ENCODE measurements at places on chromosomes 5 and 9.

DNA sequence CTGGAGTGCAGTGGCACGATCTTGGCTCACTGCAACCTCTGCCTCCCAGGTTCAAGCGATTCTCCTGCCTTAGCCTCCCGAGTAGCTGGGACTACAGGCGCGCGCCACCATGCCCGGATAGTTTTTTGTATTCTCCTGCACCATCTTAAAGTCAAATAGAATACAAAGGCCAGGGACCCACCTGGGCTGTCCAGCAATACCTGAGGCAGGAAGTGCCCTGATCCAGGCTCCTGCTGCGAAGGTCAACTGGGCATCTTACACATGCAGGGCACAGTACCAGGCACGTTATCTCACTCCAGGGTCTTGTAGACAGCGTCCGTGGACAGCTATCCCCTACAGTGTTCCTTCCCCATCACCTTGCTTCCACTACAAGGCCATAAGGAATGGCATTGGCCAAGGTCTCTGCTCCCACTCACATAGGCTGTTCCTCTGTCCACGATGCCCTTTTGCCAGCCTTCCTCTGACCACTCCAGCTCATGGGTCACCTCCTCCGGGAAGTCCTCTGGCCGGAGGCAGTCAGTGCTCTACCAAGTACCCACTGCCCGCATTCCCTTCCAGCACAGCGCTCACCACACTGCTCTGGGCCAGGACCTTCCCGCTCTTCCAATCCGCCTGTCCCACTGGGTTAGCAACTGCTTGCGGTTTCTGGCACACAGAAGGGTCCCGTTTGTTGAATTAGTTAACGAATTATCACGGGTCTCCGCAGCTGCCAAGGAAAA lies 978 bp downstream of the P4HA2 start:
- no peak for DNase-seq

DNA sequence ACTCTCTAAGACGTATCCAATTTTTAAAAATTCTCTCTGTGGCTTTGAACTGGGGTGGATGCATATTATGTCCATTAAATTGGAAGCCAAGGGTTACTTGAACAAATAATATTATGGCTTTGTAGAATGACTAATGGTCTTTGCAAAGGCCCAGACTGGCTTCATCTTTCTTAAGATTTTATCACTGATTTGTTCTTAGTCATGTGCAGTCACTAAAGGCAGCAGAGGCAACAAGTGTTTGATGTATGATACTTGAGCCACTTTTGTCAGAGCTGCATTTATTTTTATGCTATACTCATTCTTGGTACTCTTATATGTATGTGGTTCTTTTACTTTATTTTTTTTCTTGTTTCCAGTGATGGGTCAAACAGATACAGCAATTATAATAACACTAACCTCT lies 152.2 kb downstream of the NR2F1-AS1 start:
- no peak for DNase-seq

DNA sequence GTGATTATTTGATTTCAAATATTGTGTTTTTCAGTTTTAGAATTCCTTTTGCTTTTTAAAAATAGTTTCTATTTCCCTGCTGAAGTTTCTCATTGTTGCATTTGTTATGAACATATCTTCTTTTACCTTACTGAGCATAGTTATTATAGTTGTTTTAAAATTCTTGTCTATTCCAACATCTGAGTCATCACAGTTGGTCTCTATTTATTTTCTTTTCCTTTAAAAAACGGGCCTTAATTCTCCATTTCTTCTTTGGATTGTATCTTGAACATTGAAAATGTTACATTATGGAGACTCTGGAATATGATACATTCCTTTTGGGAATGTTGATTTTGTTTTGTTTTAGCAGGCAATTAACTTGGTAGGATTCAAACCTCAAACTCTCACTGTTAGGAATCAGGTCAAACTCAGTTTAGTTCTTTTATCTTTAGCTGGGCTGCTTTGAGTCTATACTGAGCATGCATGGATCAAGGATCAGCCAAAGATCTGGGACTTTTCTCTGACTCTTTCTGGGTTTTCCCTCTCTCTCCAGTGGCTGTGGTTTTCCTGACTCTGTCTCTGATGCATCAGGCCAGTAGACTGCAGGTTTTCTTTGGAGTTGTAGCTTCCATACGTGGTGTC lies 70.3 kb downstream of the TEK start:
- no peak for DNase-seq

- DNase-seq = no peak
Measured at GRCh38 chr5:87120518-87121303, 147.0 kb upstream of the RASA1 start.

DNA sequence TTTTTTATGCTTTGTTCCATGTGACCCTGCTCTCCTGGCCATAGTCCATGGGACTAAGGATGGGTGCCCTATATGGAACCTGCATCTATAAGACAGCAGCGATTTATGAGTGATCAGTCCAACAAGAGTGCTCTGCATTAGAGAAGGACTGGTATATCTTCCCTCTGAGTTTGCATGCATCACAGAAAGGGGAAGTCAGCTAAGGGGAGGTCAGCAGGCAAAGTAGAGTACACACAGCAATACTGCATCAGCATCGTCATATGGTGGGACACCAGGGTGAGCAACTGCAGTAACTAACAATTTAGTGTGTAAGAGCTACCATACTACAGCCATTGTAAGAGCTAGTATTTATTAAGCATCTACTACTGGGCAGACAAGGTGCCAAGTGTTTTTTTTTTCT lies 311.3 kb downstream of the NDUFS4 start:
- DNase-seq = no peak

- DNase-seq = no peak
Measured at GRCh38 chr5:72459089-72459661, 48.0 kb downstream of the ZNF366 start.

- DNase-seq = no peak
Measured at GRCh38 chr5:93575461-93576414, 5.3 kb downstream of the NR2F1-AS1 start.

- no peak for DNase-seq
Measured at GRCh38 chr5:172280929-172281328, 2.6 kb downstream of the UBTD2 start.

- no peak for DNase-seq
Measured at GRCh38 chr9:86971742-86972141, 24.4 kb upstream of the GAS1 start.

DNA sequence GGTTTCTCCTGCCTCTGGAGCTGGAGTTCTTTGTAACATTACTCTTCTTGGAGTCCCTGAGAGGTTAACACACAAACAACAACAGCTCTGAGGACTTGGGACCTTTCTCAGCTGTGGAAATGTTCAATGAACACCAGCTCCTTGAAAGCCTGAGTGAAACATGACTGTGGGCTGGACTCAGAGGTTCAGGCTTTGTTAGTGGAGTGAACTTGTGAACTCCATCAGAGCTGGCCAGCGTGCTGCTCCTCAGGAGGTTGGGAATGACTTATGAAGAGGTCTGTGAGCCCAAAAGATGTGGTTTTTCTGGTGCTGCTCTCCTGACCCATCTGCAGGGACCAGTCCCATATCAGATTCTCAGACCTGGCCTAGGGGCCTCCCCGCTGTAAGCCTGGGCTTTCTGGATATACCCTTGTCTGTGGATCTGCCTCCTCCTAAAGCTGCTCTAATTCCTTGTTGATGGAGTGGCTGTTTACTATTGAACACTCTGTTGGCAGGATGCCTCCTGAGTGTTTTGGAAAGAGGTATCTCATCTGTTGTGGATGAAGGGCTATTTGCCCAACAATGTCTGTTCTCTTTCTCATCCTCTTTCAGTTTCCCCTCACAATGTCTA lies 170.0 kb upstream of the GDNF start:
- DNase-seq = no peak

DNA sequence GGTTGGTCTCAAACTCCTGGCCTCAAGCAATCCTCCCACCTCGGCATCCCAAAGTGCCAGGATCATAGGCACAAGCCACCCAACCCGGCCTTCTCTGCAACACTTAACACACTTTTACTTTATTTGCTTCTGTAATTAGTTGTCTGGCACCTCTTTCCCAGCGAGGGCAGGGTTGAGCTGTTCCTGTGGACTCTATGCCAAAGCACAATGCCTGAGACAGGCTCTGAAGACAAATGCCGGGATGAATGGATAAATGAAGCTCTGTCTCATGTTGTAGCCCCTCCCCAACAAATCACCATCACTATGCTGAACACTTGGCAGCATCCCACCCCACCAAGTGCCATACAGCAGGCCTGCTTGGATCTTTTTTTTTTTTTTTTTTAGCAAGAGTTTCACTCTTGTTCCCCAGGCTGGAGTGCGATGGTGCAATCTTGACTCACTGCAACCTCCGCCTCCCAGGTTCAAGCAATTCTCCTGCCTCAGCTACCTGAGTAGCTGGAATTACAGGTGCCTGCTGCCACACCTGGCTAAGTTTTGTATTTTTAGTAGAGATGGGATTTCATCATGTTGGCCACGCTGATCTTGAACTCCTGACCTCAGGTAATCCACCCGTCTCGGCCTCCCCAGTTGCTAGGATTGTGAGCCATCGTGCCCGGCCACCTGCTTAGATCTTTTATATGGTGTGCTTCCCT lies 21.3 kb downstream of the GPX3 start:
- DNase-seq = no peak

GRCh38 chr5:147081311-147081764 lies 153.5 kb upstream of the STK32A start:
- DNase-seq = no peak

GRCh38 chr5:122435761-122436160 lies 123.7 kb downstream of the SNCAIP start:
- no peak for DNase-seq

DNA sequence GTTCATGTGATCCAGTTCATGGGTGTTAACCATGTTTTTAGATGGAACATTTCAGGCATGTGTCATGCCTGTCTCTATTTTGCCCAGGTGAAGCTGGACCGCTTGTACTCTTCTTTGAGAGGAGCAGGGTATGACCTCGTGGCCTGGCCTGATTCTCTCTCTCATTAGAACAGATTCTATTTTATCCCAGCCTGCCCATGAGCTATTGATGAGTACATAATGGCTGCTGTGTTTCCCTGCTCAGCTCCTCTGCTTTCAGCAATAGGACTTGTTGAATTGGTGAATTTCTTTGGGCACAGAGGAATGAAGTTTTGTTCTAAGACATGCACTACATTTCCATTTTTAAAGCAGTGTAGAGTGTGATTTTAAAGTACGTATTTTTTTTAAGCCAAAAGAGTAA lies 86.2 kb downstream of the HACD4 start:
- no peak for DNase-seq

- no peak for DNase-seq
Measured at GRCh38 chr5:169550227-169550626, 33.3 kb upstream of the SPDL1 start.

- peak; percentile 76 for DNase-seq
Measured at GRCh38 chr9:893843-894420, 52.4 kb downstream of the DMRT1 start.

DNA sequence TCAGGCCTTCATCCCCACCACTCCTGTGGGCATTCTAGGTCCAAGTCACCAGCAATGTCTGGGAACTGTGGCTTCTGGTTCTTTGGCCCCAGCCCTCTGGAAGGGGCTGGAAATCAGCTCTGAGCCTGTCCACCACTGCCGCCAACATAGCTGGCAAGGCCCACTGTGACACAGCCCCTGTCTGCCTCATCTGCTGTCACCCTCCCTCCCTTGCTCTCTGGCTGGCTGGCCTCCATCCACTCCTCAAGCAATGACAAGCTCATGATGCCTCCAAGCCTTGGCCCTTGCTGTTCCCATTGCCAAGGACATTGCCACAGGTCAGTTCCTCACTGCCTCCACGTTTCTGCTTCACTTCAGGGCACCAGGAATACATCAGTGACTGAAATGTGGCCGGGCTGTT lies 93.7 kb downstream of the LHX2 start:
- no peak for DNase-seq

DNA sequence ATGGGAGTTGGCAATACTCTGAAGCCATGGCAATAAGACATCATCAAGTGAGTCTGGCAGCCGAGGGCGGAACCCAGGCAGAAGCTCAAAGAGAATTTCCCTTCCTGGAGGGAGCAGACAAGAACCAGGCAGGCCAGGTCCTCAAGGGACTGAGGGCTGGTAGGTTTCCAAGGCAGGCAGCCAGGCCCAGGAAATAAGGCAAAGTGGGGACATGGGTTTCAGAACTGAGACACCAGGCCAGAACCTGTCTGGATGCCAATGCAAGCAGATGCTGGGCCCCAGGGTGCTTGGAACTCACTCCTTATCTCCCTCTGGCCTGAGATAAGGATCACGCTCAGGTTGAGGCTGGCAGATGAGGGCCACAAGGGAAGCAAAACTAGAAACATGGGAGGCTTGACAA lies 8.9 kb downstream of the TSSK1B start:
- no peak for DNase-seq

DNA sequence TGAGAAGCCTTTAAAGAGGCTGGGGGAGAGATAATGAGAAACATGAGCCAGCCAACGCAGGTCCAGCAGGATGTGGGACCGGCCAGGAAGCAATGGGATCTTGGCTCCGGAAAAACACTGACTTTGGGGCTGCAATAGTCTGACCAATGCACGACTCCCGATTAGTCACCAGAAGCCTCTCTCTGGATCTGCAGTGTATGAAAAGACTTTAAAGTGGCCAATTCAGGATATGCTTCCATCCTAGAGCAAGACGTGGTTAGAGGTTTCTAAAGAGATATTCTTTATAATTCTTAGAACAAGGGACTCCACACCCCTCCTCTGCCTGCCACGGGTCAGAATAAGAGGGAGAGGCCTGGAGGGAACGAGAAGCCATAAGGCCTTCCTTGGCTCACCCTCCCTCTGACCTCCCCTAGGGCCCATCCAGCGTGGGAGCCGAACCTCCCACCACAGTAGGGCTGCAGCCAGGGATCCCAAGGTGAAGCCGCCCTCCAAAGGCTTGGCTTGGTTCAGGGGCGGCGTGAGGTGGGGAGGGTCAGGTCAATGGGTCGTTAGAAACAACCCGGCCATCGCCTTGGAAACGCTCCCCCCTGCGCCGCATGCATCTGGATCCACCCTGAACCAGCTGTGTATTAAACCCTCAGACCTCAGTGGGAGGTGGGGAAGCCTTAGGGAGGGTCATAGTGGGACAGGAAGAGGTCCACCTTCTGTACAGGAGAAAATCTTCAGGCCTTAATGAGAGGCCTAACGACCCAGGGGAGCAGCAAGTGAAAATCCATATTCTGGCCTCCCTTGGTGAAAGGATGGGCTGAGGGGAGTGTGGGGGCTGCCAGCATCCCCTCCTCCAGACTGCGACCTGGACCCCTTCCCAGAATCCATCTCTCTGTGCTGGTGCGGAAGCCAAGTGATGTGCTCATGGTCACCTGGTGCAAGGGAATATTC lies 11.1 kb downstream of the FGF1 start:
- no peak for DNase-seq

DNA sequence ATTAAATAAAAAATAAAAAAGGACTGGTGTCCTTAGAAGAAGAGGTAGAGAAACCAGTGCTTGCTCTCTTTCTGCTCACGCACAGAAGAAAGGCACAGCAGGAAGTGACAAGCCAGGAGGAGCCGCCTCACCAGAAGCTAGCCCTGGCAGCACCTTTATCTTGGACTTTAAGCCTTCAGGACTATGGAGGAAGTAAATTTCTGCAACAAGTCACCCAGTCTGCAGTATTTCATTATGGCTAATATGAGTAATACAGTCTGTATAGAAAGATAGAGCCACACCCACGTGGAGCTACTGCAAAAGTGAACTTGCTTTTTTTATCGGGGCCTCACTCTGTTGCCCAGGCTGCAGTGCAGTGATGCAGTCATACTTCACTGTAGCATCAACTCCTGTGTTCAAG lies 68.4 kb downstream of the PDZD2 start:
- DNase-seq = no peak
